CD4-positive, alpha-beta T cell treated with Interleukin-1 beta for 1 hour (primary cell): ENCODE measurements at places on chromosomes 13 and 19.

- DNase-seq = no peak
These were observed 22.4 kb downstream of the ZNF329 start for GRCh38 chr19:58128041-58128685.

GRCh38 chr13:24282256-24282655 is 27.1 kb upstream of the C1QTNF9 start:
- no peak for DNase-seq

DNA sequence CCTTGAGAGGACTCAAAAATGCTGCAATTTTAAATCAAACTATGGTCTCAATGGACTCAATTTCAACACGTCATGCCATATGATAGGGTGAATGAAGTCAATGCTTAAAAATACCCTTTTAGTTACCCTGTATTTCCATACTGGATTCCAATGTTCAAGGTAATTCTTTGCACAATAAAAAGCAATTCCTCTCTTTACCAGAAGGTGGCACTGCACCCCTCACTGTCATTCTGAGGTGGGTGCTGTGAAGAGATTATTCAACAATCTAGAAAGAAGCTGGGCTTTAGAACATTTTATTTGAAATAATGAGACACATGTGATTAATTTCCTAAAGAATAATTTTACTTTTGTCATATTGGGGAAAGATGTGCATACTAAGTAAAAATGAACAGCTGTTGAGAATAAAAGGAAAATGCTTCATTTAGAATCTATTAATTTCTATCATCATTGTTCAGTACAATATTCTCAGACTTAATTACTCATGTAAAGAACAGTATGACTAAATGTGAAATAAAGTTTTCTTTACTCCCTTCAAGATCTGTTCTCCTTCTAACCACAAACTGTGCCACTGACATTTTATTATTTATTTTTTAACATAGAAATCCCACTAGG is 789.1 kb downstream of the GPC5 start:
- DNase-seq = peak; percentile 24

GRCh38 chr13:74895042-74895796 is 586.8 kb downstream of the TBC1D4 start:
- DNase-seq = no peak

DNA sequence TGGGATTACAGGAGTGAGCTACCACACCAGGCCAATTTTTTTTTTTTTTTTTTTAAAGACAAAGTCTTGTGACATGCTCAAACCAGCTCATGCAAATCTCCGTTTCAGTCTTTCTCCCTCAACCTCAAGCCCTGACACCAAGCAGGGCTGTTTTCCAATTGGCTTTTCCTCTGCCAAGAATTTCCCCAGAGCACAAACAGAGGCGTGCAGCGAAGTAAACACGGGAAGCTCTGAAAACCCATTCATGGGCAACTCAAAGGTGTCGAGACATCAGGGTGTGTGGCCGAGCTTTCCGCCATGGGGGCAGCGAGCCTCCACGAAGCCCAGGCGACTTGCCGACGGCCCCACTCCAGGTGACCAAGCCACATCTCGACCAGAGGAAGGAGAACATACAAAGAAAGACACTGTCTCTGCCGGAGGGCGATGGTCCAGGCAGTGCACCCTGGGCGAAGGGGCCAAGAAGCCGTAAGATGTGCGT is 70.0 kb downstream of the INSR start:
- DNase-seq = no peak

- DNase-seq = no peak
These were observed 52.4 kb downstream of the TSHZ3 start for GRCh38 chr19:31296741-31297390.

- DNase-seq = no peak
These were observed 10.5 kb downstream of the XRCC1 start for GRCh38 chr19:43564800-43565199.

GRCh38 chr13:72132075-72132474 is 265.1 kb upstream of the DACH1 start:
- no peak for DNase-seq

GRCh38 chr19:2618611-2619010 is 83.9 kb downstream of the GNG7 start:
- peak; percentile 78 for DNase-seq

GRCh38 chr13:51881296-51881695 is 19.5 kb downstream of the CCDC70 start:
- DNase-seq = no peak

DNA sequence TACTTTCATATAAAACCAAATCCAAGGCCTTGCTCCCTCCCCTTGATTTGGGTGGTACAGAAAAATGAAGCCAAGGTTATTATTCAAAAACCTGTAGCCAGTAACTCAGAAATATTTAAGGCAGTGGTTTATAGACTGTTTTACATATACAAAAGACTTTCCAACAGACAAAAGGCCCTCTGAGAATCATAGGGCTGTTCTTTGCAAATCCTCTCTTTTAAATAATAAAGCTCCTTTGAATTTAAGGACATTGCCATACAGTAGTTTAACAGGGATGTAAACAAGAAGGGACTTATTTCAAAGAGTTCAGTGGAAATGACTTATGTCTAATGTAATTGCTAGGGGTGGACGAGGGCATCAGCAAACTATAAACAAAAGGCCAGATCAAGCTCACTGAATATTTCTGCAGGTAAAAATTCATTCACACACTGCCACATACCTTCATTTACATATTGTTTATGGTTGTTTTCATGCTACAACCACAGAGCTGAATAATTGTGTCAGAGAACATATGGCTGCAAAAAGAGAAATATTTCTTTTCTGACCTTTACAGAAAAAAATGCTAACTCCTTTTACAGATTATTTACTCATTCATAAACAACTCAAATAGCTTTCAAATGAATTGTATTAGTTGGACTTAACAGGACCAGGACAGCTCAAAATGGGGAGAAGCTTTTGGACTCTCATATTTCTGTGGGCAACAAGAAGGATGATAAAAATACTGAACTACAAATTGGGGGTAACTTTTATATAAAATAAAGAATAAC is 665.6 kb downstream of the SLITRK1 start:
- DNase-seq = no peak

- no peak for DNase-seq
These were observed 39.3 kb upstream of the RGCC start for GRCh38 chr13:41418027-41418426.

DNA sequence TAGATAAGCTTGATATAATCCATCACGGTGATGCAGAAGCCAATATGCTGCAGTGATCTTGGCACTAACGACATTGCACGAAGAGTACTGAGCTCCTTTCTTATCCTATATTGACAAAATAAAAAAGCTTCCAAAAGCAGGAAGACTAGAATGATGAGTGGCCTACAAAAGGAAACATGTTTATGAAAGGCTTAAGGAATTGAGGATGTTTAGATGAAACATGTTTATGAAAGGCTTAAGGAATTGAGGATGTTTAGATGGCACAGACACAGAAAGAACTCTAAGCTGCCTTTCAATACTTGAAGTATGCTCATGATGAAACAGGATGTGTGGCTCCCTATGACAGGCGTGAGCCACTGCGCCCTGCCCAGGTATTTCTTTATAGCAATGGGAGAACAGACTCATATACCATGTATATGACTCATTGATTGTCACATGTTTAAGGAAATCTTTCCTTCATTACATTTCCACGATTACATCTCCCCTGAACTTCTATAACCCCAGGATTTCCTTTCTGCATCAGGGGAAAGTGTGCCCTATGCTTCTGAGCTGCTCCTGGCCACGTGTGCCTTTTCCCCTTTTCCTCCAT is 690.8 kb upstream of the ARGLU1 start:
- DNase-seq = no peak

DNA sequence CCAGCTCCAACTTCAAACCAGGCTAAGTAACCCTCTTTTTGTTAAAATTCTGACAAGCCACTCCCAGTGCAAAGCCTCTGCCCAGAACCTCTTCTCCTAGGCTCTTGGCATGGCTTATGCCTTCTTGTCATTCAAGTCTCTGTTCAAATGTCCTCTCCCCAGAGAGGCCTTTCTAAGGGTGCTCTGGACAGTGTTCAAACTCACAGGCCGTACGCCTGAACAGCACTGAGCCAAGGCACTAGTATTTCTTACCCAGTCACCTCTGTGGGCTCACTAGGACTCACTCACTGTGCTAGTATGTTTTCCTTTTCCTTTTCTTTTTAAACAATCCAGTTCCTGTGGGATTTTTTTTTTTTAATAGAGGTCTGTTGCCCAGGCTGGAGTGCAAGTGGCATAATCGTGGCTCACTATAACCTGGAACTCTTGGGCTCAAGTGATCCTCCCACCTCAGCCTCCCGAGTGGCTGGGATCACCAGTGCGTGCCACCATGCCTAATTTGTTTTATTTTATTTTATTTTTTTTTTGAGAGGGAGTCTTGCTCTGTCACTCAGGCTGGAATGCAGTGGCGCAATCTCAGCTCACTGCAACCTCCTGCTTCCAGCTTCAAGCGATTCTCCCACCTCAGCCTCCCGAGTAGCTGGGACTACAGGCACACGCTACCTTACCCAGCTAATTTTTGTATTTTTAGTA is 2.3 kb upstream of the ASF1B start:
- no peak for DNase-seq

DNA sequence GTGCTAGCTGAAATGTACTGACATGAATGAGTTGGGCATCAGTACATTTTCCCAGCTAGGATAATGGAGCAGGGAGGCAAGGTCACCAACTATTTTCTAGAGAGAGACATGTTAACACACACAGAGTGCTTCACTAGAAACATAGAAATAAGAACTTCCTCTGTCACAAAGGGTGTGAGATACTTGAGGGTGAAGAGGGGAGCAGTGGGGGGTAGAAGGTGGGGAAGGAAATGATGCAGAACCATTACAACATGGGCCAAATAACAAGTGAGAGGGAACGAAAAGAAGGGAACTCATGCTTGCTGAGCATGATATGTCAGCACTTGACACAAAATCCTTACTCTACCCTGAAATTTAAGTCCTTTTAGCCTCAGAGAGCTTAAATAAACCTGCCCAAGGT is 87.8 kb upstream of the RFC3 start:
- no peak for DNase-seq

GRCh38 chr13:40666933-40667621 is 636 bp upstream of the FOXO1 start:
- DNase-seq = no peak

GRCh38 chr13:46962281-46962941 is 65.6 kb upstream of the HTR2A start:
- no peak for DNase-seq

DNA sequence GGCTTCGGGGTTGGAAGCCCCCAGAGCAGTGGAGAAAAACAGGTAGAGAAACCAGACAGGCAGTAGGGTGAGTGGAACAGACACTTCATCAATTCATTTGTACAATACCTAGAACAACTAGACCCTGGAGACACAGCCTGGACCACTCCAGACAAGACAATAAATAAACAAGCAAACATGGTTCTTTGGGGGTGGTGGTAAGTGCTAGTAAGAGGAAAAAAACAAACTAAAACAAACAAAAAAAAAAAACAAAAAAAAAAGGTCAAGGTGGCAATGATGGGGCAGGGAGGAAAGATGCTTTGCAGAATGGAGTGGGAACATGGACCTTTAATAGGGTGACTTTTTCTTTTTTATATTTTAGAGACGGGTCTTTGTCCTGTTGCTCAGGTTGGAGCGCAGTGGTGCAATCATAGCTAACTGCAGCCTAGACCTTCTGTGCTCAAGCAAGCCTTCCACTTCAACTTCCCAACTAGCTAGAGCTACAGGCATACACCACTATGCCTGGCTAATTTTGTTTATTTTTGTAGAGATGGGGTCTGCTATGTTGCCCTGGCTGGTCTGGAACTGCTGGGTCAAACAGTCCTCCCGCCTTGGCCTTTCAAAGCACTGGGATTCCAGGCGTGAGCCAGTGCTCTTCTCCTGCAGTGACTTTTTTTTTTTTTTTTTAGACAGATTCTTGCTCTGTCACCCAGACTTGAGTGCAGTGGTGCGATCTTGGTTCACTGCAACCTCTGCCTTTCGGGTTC is 3.1 kb downstream of the JUNB start:
- peak; percentile 42 for DNase-seq

- DNase-seq = no peak
These were observed 25.1 kb downstream of the TINCR start for GRCh38 chr19:5542665-5543064.

DNA sequence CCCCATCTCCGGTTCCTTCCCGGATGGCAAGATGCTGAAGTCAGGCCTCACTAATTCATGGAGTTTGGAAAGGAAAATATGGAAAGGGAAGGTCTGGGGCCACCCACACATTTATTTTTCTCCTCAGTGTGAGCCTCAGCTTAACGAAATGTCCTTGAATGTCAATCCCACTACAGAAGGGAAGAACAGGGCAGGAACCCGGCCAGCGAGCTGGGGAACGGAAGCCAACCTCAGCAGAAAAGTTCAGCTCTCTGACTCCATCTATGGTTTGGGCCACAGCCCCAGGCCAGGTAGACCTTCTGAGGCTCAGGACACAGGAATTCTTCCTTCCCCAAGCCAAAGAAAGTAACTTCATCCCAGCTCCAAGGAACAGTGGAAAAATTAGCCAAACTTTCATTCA is 8.4 kb downstream of the C19orf12 start:
- DNase-seq = no peak

GRCh38 chr19:38841787-38842438 is 7.9 kb downstream of the HNRNPL start:
- peak; percentile 70 for DNase-seq

GRCh38 chr13:111390522-111391270 is 70.3 kb downstream of the TEX29 start:
- no peak for DNase-seq

- no peak for DNase-seq
These were observed 6.5 kb downstream of the SYCE2 start for GRCh38 chr19:12912571-12912970.

DNA sequence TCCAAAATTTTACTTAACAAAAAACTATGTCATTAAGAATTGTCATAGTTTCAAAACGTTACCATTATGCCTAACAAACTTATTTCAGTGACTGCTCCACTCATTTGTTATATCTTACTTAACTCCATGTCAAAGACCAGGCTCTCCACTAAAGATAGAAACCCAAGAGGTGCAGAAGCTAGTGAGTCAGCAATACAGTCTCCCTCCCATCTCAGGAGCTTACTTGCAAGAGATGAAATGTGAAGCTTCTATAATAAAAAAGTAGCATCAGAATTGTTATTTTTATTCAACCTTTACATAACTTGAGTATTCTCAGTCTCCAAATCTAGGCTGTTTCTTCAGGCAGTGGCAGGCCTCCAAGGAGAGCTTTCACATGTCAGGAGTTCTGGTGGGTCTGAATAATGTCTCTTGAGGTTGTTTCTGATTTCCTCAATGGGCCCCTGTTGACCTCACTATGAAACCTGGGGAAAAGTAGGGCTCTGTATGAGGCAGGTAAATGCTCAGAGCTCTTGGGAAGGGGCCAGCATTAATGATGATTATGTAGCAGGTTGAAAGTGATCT is 242.0 kb downstream of the NDFIP2 start:
- DNase-seq = no peak

- DNase-seq = no peak
These were observed 30.4 kb upstream of the SPACA7 start for GRCh38 chr13:112345826-112346172.

- no peak for DNase-seq
These were observed 14.0 kb upstream of the GJB2 start for GRCh38 chr13:20206698-20207235.
